ENCODE measurements at places on chromosomes 11 and 22. TPM values are rescaled to one million over a fixed set of nuclear protein-coding genes. Genes with fewer than 3 reads are reported as not detected.

GRCh38 chr11:37230865-37231264, 632.8 kb upstream of the RAG2 start:
- DNase-seq: no peak

OR8K1 gene
- not detected for total RNA-seq

GTSE1 gene
- total RNA-seq: 47.7 TPM

INSC gene
- total RNA-seq: not detected

DNA sequence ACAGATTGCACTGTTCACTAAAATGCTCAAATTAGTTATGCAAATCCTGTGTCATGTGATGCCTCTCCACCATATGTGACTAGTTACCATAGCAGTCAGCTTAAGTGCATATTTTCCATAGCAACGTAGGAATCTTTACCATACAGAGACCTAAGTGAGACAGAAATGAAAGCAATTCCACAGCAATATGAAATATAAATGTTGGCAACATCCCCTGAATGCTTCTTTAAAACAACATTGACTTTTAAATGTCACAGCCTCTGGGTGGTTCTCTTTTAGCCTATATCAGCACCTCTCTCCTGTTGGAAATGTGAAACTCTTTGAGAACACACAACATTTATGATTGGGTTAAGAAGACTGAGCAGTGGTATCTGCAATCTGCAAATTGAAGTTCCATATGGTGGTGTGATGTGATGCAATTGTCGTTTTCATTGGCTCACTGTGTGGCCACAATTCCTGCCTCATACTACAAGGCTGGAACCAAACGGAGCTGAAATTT, 814.6 kb downstream of the DLG2 start:
- DNase-seq: no peak

GRCh38 chr22:42688241-42689211, 32.1 kb downstream of the A4GALT start:
- no peak for DNase-seq

- no peak for DNase-seq
These were observed 17.5 kb downstream of the JAM3 start for GRCh38 chr11:134086376-134086775.

APOBEC3H gene
- total RNA-seq: 7.3 TPM

- no peak for DNase-seq
These were observed 32.8 kb downstream of the ARHGAP20 start for GRCh38 chr11:110679323-110679975.

GRCh38 chr11:66467034-66467659, 442 bp downstream of the PELI3 start:
- no peak for DNase-seq

GRCh38 chr22:17920145-17920605, 104.2 kb downstream of the MICAL3 start:
- DNase-seq: no peak

GRCh38 chr22:49704345-49705215, 123.1 kb downstream of the BRD1 start:
- no peak for DNase-seq

- DNase-seq: no peak
These were observed 120.2 kb downstream of the NECTIN1 start for GRCh38 chr11:119608781-119609180.

ABCG4 gene
- total RNA-seq: 0.11 TPM

MMP8 gene
- total RNA-seq: not detected

APOBEC3B gene
- 17.2 TPM for total RNA-seq

GRCh38 chr22:37634417-37634924, 5.0 kb upstream of the SH3BP1 start:
- no peak for DNase-seq

GRCh38 chr11:83520849-83521248, 234.7 kb upstream of the CCDC90B start:
- no peak for DNase-seq

DNA sequence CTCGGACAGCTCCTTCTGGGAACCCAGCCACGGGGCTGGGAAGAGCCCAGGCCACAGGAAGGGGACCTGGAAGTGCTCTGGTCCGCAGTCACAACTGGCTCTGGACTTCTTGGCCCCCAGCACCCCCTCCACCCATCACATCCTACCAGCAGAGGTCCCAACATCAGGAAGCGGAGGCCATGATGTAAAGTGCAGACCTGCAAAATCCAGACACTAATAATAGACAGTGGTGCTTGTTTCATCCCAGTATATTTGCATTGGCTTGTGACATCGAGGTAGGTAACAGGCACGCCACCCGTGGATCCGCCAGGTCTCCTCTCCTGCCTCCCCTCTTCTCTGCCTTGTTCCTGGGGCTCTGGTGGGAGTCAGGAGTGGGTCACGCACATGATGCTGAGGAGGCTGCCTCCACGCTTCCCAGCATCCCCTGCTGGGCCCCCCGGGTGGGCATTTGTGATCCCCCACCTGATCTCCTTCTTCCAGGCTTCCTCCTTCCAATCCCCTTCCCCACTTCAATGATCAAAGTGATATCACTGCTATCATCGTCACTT, 1454.0 kb downstream of the BRD1 start:
- DNase-seq: no peak

DNA sequence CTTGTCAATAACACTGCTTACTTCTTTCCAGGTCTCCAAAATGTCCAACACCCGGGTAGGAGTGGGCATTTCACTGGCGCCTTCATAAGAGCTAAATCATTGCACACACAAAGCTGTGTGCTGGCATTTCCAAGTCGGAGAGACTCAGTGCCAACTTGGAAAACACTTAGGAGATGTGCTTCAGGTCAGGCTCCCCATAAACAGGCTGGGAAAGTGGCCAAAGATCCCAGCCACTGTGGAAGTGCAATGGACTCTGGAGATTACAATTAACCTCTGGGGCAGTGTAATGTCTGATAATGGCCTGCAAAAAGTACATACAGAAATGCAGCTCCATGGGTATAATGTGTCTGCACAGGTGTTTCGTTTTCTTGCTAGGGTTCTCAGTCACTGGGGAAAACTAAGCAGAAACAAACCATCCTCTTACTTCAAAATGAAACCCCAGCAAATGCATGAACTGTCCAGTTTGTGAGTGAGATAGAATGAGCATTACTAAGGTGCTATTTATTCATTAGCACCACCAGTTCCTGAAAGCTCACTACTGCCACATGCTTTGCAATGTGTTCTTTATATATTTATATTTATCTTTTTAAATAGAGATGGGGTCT, 79.0 kb downstream of the ABTB2 start:
- no peak for DNase-seq

GRCh38 chr11:32229576-32230240, 138.8 kb downstream of the RCN1 start:
- DNase-seq: no peak

TRIOBP gene
- total RNA-seq: 43.3 TPM

TRPC6 gene
- not detected for total RNA-seq

- DNase-seq: no peak
These were observed 20.1 kb upstream of the PANX2 start for GRCh38 chr22:50150161-50151129.

MOGAT2 gene
- not detected for total RNA-seq

ADAMTS8 gene
- not detected for total RNA-seq

DNA sequence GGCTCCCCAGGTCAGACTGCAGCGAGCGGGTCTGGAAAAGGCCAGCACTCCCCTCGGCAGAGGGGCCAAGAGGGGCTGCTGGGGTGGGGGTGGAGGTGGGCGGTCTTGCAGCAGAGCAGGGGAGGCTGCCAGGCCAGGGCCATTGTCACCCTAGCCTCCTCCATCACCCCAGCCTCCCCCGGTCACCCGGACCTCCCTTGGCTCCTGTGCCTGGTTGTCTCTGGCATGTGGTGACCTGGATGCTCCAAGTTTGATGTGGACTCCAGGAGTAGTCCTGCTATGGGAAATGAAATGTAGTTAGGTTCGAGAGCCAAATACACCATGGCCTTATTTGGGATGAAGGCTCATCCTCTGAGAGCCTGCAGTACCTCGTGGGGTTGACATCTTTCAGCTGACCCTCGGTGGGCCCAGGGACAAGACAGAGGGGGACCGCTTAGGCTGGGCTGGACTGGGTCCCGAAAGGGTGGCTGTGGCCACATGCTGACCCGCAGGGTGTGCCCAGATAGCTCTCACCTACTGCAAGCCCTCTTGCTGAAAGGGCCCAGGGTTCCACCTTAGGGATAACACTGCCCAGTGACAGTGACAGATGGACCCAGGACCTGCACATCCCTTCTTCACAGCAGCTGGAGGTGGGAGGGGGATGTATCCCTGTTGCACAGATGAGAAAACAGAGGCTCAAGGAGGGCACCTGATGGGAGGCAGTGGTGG, 24.1 kb downstream of the MRGPRD start:
- DNase-seq: no peak

MAPK12 gene
- 17.6 TPM for total RNA-seq

DNA sequence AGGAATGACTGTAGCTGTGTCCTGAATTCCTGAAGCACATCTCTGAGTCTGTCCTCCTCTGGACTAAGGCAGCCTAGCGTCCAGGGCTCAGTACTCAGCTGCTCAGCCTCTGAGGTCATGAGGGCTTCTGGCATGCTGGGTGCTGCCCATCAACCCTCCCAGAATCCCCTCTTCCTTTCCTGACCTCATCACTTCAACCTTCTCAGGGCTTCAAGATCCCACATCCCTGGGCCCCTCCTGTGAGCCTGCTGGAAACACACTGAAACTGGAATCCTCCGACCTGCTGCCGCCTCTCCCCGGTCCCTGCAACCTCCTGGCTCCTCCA, 803 bp downstream of the KRTAP5-8 start:
- no peak for DNase-seq

DNA sequence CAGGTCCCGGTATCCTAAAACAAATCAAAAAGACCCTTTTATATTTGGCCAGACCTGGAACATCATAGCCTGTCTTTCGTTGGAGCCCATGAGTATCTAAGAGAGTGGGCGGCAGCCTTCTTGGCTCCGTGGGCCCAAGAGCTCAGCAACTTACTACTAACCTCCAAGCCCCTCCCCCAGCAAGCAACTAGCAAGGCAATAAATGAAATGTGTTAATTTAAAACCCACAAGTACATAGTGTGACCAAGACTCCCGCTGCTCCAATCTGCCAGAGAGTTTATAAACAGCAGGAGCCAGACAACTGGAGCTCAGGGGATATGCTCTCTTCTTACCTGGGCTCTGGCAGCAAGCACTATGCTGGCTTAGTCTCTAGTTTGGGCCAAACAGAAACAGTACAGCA, 40.8 kb upstream of the CYP2D6 start:
- no peak for DNase-seq

DNA sequence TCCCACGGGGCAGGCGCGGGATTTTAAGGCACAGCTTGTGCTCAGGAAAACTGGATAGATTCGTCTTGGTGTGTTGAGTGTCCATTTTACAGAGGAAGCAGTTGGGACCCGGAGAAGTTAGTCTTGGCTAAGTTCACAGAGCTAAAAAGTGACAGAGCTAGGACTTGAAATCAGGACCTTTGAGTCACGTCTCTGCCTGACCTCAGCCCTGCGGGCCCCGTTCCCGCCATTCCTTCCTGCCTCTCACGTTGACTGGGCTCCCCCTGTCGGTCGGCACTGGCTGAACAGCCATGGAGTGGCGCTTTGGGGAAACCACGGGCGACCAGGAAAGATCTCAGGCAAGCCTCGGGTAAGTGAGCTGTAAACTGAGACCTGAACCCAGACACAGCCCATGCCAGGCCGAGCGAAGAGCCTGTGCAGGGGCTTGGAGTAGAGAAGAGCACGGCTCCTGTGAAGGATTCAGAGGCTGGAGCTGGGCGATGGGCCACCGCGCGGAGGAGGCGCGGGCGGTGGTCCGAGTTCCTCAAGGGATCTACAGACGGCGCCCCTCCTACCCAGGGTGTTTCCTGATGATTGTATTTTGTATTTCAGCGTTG, 54.1 kb downstream of the WNT11 start:
- peak; percentile 71 for DNase-seq

DNA sequence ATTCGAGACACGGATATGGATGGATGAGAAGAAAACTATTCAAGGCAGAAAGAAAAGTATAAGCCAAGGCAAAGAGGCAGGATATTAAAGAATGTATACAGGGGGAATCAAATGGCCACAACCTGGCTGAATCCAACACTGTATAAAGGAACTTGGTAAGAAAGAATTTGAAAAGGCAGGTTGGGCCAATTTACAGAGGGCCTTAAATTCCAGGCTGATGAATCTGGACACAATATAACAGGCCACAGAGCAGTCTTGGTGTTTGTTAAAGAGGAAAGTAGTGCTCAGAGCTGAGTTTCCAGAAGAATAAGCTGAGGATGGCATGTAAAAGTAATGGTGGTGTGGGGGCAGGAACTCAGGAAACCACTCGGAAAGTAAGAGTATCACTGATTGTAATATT, 72.3 kb upstream of the POU2AF2 start:
- no peak for DNase-seq

- DNase-seq: no peak
These were observed 17.7 kb downstream of the GRIK4 start for GRCh38 chr11:120529214-120529613.

DNA sequence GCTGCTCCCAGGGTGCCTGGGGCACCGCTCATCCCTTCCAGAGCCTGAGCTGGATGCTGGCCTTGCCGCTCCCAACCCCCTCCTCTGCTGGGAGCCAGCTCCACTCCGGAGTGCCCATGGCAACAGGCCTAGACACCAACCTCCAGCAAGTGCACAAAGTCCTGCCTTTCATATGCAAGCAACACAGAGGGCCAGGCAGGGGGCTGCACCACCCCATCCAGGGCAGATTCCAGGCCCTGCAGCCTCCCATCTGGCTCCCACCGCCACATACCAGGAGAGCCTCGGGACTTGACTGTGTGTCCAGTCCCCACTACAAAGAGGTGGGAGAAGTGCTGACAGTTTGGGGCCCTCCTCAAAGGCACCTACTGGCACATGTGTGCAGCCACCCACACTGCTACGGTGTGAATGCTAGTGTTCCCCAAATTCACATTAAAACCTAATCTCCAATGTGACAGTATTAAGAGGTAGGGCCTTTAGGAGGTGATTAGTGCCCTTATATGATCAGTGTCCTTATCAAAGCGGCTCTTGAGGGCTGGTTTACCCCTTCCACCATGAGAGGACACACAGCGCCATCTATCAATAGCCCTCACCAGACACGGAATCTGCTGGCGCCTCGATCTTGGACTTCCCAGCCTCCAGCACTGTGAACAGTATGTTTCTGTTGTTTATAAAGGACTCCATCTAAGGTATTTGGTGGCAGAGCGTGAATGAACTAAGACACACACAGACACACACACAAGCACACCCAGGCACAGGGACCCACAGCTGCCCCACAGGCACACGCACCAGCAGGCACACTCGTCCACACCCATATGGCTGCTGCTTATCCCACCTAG, 16.2 kb downstream of the ARVCF start:
- DNase-seq: no peak

Data from activated T-helper 2 cell treated with anti-CD3 and anti-CD28 coated beads, Interferon-gamma antibody, Interleukin-2, Interleukin-4, amounts not matched to agents 10 μg/mL and 5 μg/mL and 100 μg/mL, durations not matched to agents 14 hours and 24 hours and 36 hours (primary cell).